ENCODE measurements at places on chromosomes 5 and 9. TPM values are rescaled to one million over a fixed set of nuclear protein-coding genes. Genes with fewer than 3 reads are reported as not detected.

GRCh38 chr5:124878583-124879342, 132.3 kb upstream of the ZNF608 start:
- no peak for DNase-seq

GRCh38 chr5:98341038-98342032, 432.1 kb upstream of the RGMB start:
- no peak for DNase-seq

- no peak for DNase-seq
Measured at GRCh38 chr5:91042936-91043255, 340.2 kb downstream of the ARRDC3 start.

- DNase-seq = peak; percentile 98
Measured at GRCh38 chr9:130421802-130422276, 22.9 kb upstream of the ASS1 start.

DNA sequence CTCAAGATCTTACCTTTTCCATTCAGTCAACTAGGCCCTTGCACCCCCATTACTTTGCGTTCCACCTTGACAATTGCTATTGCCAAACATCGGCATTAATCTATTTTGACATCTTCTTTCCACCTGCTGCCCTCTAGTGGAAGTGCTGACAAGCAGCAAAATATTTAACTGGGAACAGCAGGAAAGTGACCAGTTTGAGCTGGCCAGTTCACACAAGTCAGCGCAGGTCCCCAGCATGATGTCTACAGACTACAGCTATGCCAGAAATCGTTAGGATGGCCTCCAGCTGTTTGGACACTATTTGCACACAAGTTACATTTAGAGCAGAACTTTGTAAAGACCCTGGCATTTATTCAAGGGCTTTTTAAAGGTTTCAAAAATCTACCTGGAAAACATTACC, 160.1 kb downstream of the GHR start:
- DNase-seq = peak; percentile 84

DNA sequence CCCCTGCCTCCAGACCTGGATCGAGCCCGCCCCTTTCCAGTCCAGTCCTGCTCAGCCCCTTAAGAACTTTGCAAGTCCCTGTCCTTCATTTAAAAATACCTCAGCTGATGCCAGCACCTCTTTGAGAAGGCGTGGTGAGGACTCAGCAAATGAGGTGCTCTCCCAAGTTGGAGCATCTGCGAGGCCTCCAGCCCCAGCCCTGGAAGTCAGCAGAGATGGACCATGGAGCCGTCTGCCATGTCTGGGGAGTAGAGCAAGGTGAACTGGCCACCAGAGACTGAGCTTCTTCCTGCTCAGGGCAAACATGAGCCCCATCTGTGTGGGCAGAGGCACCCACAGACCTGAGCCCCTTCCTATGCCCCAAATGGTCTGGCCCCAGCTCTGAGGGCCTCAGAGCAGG, 71.5 kb downstream of the UBE2QL1 start:
- DNase-seq = no peak

DNA sequence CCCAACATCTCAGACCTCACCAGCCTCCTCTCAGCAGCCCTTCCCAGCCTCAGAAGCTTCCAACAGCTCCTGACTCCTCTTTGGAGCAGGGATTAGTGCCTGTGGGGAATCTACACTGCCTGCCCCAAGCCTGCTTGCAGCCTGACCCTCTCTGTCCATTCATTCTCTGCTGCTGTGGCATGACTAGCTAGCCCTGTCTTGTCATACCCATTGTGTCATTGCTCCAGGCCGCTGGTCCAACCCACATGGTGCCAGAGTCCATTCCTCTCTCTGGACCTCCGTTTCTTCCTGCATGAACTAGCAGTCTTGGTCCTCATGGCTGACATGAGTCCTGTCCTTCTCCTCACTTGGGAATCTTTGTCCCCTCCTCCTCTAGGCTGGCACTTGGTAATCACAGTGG, 12.8 kb upstream of the RXRA start:
- DNase-seq = no peak

GRCh38 chr5:166493040-166493439, 1798.4 kb upstream of the WWC1 start:
- no peak for DNase-seq

DNA sequence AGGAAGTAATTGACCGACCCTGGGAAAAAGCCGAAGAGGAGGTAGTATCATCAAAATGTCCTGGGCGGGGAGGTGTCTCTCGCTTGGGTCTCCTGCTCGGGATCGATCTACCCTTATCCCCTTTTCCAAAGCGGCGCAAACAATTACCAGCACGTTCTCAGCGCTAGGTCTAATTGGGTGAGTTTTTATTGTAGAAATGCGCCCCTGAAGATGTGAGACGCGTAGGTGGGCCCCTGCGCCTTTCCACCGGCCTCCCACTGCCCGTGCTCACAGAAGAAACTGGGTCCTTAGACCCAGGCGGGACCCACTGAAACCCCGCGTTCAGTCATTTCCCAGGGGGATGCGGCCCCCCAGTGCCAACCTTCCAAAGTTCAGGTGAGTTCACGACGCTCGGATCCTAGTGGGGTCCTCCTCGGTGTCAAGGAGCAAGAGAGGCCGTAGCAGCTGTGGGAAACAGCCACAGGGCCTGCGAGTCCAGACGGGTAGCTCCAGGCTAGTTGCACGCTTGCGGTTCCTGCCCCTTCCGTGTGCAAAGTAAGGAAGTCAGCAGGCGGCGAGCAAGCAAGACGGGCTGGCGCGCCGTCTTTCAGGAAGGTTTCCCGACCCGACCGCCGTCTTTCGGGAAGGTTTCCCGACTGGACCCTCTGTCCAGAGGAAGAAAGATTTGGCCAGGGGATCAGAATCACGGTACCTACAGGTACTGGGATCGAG, 1.5 kb downstream of the SMIM32 start:
- DNase-seq = no peak

DNA sequence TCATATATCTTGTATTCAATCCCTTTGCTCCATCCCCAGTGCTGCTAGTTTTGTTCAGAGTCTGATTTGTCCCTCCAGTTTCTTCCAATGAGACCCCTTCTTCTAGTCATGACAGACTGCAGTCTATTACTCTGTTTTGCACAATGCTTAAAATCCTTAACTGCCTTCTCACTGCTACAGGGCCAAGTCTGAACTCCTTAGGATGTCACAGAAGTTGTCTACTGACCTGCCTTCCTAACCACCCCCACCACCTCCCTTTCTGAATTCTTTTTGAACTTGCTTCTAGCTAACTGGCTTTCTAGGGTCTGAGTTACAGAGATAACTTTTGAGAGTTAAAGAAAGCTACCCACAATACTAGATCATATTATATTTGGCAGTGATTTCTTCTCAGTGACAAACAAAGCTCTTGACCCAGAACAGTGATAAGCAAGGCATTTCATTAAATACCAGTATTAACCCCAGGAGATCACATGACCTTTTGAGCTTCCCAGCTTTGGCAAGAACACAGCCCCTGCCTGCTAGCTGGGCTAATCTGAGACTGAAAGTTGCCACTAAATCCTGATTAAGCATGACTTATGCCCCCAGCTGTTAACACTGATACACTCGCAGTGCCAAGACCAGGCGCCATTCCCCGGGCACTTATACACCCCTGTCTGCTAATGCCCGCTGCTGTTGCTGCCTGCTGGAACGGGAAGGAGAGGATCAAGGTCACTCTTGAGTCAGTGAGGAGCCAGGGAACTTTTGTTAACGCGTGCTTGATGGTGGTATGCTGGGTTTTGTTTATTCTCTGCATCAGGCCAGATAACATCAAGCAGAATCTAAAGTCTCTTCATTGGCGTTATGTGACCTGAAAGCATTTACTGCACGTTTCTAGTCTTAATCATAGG, 36.4 kb upstream of the ADAMTSL1 start:
- peak; percentile 81 for DNase-seq

DNA sequence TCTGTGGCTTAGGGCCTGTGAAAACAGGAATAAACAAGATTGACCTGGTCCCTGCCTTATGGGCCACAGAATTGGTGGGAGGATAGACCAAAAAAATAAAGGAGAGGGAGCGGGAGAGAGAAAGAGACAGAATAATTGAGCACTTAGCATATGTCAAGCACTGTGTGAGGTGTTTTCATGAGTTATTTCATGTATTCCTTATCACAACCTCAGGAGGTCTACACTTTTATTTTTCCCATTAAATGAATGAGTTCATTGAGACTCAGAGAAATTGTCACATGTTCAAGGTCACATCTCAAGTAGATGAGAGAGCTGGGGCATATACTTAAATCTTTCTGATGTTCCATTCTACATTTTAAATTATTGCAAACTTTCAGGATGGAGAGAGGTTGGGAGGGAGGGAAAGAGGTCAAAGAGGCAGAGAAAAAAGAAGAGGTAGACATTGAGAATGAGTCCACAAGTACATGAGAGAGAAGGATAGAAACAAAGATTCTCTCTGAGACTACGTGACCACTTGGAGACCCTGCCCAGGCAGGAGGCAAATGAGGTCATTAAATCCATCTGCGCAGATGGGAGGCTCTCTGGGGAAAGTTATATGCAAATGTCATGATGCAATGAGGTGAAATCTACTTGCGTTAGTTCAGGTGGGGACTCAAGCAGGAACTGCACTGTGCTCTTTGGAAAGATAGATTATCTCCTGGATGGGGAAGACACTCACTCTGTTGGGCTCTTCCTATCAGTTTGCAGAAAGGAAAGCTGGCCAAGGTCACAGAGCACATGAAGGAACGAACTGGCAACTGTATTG, 241.5 kb downstream of the PAPPA start:
- DNase-seq = no peak

DNA sequence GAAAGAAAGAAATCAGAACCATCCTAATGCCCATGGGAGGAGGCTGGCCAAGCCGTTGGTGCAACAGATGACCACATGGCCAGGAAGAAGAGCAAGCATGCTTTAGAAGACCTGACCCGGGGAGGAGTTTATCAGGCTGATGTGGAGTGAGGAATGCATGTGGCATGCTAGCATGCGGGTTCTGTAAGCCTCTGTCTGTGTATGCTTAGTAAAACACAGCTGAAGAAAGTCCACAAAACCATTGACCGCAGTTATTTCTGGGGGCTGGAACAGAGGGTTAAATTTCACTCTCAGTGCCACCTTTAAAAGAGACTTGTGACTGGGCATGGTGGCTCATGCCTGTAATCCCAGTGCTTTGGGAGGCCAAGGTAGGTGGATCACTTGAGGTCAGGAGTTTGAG, 19.1 kb downstream of the GFI1B start:
- DNase-seq = peak; percentile 87

GRCh38 chr5:33046091-33046490, 335.0 kb downstream of the NPR3 start:
- no peak for DNase-seq

DNA sequence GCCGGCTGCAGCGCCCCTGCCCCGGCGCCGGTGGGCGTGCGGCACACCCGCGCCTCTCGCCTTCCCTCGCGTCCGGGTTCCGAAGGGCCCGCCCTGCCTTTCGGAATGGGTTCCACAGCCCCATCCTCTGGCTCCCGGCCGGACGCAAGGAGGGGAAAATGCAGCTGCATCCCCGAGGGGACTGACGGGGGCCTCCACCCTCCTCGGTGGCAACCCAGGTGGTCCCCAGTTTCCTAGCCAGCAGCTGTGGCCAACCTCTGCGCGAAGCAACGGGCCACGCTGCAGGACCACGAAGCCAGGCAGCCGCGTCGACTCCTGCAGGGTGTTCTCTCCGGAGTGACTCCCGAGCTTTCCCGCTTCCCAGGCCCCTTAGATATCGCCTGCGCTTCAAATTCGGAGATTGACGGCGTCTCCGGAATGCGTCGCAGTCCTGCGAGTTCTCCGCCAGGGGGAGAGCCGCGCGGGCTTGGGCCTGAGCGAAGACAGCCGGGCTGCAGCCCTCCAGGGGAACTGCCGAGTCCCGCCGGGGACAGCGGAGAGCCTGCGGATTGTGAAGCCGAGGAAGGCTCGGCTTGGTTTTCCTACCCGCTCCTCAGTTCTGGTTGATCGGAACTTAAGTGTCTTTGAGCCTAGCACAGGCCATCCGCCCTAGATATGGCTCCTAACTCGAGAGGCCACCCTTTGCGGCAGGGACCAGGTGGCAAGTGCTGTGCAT, 582 bp upstream of the APBA1 start:
- DNase-seq = peak; percentile 90

DNA sequence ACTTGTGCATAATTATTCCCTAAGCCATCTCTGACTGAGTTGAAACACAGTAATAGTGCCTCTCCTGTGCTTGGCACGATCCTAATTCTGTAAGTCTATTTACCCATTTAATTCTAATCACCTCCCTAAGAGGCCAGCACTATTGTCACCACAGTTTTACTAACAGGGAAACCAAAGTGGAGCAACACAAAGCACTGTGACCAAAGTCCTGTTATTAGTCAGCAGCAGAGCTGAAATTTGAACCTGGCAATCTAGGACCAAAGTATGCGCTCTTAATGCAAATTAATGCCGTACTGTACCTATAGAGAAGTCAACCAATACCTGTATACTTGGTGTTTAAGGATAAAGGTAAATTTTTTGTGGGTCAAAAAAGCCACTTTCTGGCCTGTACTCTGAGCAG, 77.1 kb upstream of the CNTLN start:
- no peak for DNase-seq

DNA sequence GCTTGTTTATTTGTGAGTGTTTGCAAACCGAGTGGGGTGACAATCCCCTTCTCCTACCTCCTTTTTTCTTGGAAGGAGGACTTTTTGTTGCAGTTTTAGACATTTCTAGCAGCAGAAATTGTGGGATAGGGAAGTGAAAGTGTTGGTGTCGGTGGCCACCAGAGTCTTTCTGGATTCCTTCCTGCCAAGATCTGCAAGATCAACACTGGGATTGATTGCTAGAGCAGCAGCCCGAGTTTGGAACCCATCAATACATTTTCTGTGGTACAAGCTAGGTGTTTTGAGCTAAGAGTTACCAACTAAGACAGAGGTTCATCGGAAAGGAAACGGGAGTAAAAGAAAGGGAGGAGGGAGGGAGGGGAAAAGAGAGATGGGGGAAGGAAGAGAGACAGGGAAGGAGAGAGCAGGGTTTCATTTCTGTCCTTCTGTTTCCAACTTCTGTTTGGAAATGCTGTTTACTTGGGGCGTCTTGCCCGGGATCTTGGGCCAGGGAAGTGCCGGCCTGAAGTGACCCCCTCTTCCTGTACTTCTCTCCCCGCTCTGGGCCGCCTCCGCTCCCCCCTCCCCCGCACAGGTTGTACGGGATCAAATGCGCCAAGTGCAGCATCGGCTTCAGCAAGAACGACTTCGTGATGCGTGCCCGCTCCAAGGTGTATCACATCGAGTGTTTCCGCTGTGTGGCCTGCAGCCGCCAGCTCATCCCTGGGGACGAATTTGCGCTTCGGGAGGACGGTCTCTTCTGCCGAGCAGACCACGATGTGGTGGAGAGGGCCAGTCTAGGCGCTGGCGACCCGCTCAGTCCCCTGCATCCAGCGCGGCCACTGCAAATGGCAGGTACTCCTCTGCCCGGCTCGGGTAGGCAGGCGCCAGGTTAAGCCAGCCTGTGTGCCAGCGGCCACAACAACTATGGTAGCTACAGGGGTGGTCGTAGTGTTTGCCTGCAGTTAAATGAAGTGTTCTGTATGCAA, 4.0 kb downstream of the ISL1 start:
- no peak for DNase-seq

The SLC4A9 gene
- total RNA-seq = not detected

The NUDT12 gene
- 12.0 TPM for total RNA-seq

The SLC6A3 gene
- total RNA-seq = 0.23 TPM

The BTNL9 gene
- total RNA-seq = not detected

The NUTM2F gene
- total RNA-seq = not detected

The ZNG1F gene
- 36.0 TPM for total RNA-seq

The SH3TC2 gene
- total RNA-seq = 11.8 TPM

The RNF208 gene
- 0.43 TPM for total RNA-seq
